Ecto neural progenitor cell (in vitro differentiated cells): ENCODE measurements at places on chromosomes 6 and 20.

DNA sequence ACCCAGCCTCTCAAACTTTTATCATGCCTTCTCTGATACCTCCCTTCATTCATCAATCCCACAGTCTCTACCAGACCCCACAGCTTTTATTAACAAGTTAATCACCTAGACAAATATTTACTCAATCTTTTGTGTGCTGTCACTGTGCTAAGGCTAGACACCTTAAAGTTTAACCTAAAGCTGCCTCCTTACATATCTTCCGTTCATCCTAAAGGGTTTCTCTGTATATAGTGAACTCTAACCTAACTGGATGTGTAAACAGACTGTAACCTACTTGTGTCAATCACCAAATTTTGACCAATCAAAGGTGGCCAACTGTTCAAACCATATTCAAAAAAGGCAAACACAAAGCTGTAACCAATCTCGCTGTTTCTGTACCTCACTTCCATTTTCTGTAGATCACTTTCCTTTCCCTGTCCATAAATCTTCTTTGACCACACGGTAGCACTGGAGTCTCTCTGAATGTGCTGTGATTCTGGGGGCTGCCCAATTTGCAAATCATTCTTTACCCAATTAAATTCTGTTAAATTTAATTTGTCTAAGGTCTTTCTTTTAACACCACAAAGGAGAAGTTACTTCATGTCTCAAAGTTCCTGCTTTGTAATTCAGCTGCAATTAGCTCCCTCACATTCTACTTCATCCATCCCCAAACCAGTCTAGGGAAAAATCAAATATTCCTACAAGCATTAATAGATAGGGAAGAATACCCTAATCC lies 72.5 kb downstream of the ARHGAP18 start:
- no peak for DNase-seq

GRCh38 chr20:64160118-64160517 lies 4.1 kb upstream of the MYT1 start:
- peak; percentile 54 for DNase-seq

GRCh38 chr20:9081423-9081966 lies 12.6 kb downstream of the PLCB4 start:
- no peak for DNase-seq

GRCh38 chr6:157798851-157799250 lies 24.2 kb upstream of the SNX9 start:
- DNase-seq = no peak

DNA sequence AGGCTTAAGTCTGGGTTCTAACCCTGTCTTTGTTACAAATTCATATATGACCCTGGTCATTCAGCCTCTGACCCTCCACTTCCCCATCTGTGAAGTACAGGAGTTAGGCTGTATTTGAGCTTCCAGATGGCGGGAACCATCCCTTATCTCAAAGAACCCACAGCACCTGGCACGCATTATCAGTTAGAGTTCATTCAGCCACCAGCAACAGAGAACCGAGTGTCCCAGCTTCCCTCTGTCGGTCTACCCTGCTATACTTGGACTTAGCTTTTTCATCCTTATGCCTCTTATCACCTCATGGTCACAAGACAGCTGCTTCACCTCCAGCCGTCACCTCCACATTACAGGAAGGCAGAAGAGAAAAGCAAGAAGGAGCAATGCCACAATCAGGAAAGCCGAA lies 147.8 kb downstream of the EYA2 start:
- no peak for DNase-seq

- no peak for DNase-seq
Measured at GRCh38 chr6:23929201-23929600, 196.8 kb upstream of the NRSN1 start.

- peak; percentile 95 for DNase-seq
Measured at GRCh38 chr20:37396416-37397075, 50.6 kb downstream of the SRC start.

GRCh38 chr6:37972994-37973757 lies 153.6 kb downstream of the ZFAND3 start:
- DNase-seq = no peak

- DNase-seq = no peak
Measured at GRCh38 chr6:44636561-44637248, 249.2 kb downstream of the CDC5L start.

DNA sequence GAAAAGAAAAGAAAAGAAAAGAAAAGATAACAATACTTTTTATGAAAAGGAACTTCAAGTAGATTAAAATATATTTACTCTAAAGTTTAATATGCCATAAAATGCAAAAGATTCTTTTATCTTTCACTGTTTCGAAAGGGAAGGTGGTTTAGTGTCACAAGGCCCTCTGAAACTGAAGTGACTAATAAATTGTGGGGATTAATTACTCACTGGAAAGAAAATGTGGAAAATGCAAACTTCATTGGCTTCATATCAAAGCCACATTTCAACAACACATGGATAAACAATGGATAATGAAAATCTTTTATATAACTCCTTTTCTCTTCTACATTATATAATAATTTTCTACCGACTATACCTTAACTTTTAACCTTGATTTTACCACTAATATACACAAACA lies 320.5 kb upstream of the RSPO3 start:
- DNase-seq = no peak

DNA sequence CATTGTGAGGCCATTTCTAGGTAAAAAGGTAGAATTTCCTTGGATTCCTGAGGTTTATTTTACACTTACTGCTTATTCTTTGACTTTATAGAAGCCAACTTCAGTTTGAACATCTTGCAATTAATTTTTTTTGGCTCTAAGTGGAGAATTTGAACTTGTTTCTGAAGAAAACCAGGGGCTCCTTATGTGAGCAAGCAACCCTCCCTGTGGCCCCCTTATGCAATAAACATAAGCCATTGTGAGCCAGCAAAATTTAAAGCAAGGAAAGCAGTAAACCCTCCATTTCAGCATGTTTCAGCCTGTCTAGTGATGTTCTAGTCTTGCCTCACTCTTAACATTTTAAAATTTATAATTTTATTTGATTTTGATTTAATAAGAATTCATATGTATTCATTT lies 5.6 kb downstream of the HLA-F start:
- no peak for DNase-seq

- DNase-seq = no peak
Measured at GRCh38 chr6:169362501-169363121, 109.0 kb upstream of the THBS2 start.

- DNase-seq = no peak
Measured at GRCh38 chr6:72525821-72526510, 95.9 kb upstream of the KCNQ5 start.

- no peak for DNase-seq
Measured at GRCh38 chr6:133460101-133460500, 218.9 kb downstream of the EYA4 start.
